ENCODE measurements at places on chromosomes 1 and 21.

- DNase-seq, result no peak
These were observed 81.2 kb downstream of the PROX1 start for GRCh38 chr1:214068979-214069378.

DNA sequence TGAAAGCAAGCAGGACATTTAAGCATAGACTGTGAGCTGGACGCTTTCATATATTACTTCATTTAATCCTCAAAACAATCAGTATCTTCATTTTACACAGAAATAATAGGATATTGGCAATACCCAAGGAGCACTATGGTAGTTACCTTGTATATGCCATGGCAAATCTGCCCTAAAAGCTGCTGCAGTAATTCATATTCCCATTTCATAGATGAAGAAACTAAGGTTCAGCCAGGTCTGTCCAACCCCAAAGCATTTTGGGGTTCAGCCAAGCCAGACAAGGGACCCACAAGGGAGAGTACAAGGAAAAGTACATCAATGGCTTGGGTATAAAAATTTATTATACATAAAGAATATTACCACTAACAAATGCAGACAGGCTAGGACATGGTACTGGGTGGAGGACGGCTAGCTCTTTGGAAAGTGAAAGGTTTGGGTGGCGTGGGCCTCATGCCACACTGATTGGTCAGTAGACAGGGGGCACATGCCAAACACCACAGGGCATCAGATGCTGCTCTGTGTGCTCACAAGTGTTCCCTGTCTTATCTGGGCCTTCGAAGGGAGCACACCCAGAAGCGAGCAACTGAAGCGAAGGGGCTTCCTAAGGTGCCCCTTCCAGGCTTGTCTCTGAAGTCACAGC, 23.9 kb upstream of the PTAFR start:
- no peak for DNase-seq

DNA sequence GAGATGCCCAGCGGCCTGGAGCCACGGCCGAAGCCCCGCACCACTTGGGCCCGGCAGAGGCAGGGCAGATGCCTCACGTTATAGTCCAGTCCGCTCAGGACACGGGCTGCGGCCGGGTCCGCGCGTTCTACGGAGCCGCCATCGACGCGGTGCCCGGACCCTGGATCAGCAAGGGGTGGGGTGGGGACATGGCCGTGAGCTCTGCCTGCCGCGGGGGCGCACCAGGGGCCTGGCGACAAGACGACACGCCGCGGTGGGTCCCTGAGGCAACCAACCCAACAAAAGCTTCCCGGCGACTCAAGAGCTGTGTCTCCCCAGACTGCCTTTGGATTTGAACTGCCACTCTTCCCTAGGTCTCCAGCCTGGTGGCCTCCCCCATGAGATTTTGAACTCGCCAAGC, 211.4 kb upstream of the GREM2 start:
- DNase-seq, result no peak

DNA sequence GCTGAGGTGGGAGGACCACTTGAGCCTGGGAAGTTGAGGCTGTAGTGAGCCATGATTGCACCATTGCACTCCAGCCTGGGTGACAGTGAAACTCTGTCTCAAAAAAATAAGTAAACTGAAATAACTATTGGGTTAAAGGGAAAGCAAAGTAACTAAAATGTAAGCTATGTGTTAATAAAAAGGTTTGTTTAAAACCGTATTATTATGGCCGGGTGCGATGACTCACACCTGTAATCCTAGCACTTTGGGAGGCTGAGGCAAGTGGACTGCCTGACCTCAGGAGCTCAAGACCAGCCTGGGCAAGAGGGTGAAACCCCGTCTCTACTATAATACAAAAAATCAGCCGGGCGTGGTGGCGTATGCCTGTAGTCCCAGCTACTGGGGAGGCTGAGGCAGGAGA, 27.0 kb downstream of the NVL start:
- DNase-seq, result no peak

DNA sequence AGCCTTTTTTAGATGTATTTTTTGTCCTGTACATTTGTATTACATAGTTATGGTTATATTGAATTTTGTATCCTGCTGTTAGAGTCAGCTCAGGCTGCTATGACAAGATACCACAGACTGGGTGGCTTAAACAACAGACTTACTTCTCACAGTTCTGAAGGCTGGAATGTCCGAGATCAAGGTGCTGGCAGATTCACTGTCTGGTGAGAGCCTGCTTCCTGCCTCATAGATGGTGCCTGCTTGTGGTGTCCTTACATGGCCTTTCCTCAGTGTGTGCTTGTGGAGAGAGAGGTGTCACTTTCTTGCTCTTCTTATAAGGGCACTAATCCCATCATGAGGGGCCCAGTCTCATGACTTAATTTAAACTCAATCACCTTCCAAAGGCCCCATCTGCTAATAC, 23.1 kb upstream of the MYSM1 start:
- no peak for DNase-seq

DNA sequence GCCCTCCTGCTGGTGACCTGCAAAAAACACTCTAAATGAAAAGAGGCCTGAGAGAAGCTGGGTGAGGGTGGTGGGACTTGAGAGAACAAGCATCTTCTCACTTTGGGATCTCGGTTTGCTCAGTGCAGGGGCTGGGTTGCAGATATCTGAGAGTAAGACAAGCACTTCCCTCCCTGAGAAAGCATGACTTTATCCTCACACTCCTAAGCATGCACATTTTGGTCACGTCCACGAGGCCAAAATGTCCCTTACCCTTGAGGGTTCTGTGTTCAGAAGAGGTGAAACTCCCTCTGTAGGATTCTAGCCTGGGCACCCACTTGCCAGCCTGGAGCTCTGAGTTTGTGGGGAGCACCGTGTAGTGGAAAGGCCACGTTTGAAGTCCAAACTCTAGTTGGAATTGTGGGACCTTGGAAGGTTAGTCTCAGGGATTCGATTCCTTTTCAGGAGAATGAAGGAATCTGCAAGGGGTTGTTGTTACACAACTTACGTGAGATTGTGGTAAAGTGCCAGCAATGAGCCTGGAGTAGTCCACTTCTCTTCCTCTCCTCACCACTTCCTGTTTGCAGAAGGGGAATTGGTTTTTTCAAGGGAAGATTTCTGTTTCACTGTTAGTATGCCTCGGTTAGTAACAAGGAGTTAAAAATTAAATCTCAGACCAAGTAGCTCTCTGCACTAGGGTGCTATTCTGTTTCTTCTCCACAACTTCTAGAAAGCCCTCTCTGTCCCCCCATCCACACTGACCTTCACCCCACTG, 3.0 kb downstream of the FCAMR start:
- no peak for DNase-seq
